ENCODE measurements at places on chromosomes 1 and 21.
A peak's percentile ranks its signal among the peaks of the same experiment; 100 is the strongest.

- DNase-seq, result no peak
These were observed 135.4 kb downstream of the HMCN1 start for GRCh38 chr1:185869590-185869989.

- DNase-seq, result no peak
These were observed 74.1 kb downstream of the CD46 start for GRCh38 chr1:207825719-207826556.

GRCh38 chr1:180168786-180169639, 14.3 kb downstream of the QSOX1 start:
- no peak for DNase-seq

- DNase-seq, result no peak
These were observed 5.5 kb downstream of the CLSPN start for GRCh38 chr1:35764283-35764682.

DNA sequence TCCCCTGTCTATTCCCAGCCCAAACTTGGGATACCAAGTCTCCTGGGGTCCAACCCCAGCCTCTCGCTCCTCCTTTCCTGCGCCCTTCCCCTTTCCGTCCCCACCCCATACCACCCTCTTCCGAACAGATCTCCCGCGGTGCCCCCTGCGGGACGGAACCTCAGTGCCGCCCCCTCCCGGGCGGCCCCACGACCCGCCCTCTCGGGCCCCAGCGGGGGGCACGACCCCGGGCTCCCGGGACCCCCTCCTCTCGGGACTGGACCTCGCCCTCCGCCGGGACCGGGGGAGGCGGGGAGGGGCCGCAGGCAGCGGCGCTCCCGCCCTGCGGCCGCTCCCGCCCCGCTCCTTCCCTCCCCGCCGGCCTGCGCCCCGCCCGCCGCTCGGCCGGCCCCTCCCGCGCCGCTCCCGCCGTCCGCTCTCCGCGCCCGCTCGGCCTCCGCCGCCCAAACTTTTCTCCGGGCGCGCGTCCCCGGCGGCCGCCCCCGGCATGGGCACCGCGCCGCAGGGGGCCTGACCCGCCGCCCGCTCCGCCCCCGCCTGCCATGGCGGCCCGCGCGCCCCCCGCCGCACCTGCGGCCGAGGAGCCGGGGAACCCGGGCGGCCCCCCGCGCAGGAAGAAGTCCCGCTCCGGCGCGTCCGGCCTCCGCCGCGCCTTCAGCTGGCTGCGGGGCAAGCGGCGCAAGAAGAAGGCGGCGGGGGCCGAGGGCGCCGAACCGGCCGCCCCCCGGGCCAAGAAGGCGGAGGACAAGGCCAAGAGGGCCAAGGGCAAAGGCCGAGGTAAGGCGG, 39.0 kb upstream of the SYNC start:
- no peak for DNase-seq

GRCh38 chr21:40732253-40733023, 114.5 kb downstream of the DSCAM start:
- DNase-seq, result no peak

GRCh38 chr21:21200103-21200938, 202.1 kb downstream of the NCAM2 start:
- DNase-seq, result peak; percentile 42

- DNase-seq, result no peak
These were observed 41.3 kb downstream of the FHAD1 start for GRCh38 chr1:15288173-15288926.

- DNase-seq, result no peak
These were observed 8.7 kb downstream of the CLDN8 start for GRCh38 chr21:30207252-30207579.

- DNase-seq, result peak; percentile 9
These were observed 167.7 kb upstream of the CSF3R start for GRCh38 chr1:36650200-36651065.

GRCh38 chr1:34712007-34712688, 42.7 kb upstream of the GJB5 start:
- DNase-seq, result no peak

DNA sequence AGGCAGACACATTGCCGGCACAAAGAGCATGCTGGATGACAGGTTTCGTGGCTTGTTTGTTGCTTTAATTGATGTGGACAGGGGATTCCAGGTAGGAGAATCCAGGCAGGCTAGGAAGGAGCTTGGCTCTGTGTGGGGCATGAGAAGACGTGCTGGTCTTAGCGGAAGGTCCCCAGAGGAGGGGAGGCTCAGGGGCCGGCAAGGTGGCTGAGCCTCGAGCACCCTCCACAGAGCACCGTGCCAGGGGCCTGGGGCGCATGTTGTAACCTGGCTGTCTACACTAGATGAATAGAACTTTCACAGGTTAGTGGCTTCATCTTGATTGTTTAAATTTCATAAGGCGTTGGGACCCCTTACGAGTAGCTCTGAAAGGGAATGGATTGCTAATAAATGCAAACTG, 223.1 kb downstream of the CAMTA1 start:
- DNase-seq, result no peak

- no peak for DNase-seq
These were observed 22.2 kb upstream of the STRIP1 start for GRCh38 chr1:110012100-110012780.

GRCh38 chr1:1144843-1145546, 28.7 kb upstream of the TTLL10 start:
- no peak for DNase-seq

- DNase-seq, result no peak
These were observed 6.7 kb upstream of the FNDC5 start for GRCh38 chr1:32877211-32878110.
